ENCODE measurements at places on chromosomes 1 and 21. TPM values are rescaled to one million over a fixed set of nuclear protein-coding genes. Genes with fewer than 3 reads are reported as not detected.

MPZ gene
- 4.5 TPM for polyA plus RNA-seq

SNX7 gene
- polyA plus RNA-seq = 10.3 TPM

EXTL1 gene
- 0.14 TPM for polyA plus RNA-seq

YBX1 gene
- 497 TPM for polyA plus RNA-seq

NPPB gene
- 1.7 TPM for polyA plus RNA-seq

BMP8B gene
- polyA plus RNA-seq = 0.16 TPM
